ENCODE measurements at places on chromosomes 11 and 22. TPM values are rescaled to one million over a fixed set of nuclear protein-coding genes. Genes with fewer than 3 reads are reported as not detected.

GRCh38 chr11:108906826-108907225, 242.0 kb downstream of the DDX10 start:
- DNase-seq: no peak
- no peaks in the 10 kb centered on the region for H3K4me1 ChIP-seq
- no peak overlapping the region for H3K27ac ChIP-seq
- H3K27me3 ChIP-seq: no peaks in the 10 kb centered on the region
- no peak overlapping the region for H3K4me3 ChIP-seq

GRCh38 chr11:90216611-90217010, 6.2 kb downstream of the CHORDC1 start:
- H3K4me3 ChIP-seq: no peak overlapping the region
- no peak for DNase-seq
- no peak overlapping the region for H3K27ac ChIP-seq
- peaks cover 31% of the 10 kb centered on the region for H3K36me3 ChIP-seq
- no peaks in the 10 kb centered on the region for H3K27me3 ChIP-seq
- peaks cover 19% of the 10 kb centered on the region for H3K4me1 ChIP-seq

DNA sequence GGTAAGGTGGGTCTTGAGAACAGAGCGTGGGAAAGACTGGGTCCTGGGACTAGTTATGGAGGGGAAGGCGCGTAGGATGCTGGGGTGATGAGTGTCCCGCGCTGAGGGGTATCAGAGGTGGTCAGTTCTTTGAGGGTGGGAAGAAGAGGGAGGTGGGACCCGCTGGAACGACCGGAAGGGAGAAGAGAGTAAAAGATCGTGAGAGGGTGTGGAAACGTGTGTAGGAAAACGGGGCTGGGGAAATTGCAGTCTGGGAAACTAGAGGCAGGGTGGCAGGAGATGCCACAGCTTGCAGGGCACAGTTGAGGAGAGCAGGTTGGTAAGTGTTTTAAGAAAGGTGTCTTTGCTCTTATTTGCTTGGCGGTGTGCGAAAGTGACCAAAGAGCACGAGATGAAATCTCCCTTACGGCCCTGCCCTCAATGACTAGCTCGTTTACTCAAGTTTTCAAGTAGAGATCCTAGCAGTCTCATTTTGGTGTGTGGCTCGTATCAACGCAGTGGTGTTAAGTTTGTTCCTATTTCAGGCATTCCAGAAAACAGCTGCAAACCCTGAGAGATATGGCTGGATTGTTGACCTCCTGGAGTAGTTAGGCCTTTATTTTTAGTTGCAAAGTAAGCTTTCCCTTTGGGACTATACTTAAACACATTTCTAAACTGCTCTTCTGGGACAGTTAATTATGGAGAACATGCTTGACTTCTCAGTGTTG, 615 bp downstream of the STT3A start:
- H3K4me1 ChIP-seq: peaks cover 26% of the 10 kb centered on the region
- peak overlapping the region; percentile 98 for H3K27ac ChIP-seq
- H3K36me3 ChIP-seq: peaks cover 24% of the 10 kb centered on the region
- peak overlapping the region; percentile 82 for H3K4me3 ChIP-seq
- no peak for DNase-seq

The SLC22A9 gene
- polyA plus RNA-seq: not detected

The CCDC81 gene
- polyA plus RNA-seq: 0.28 TPM

The APOL6 gene
- polyA plus RNA-seq: 3.9 TPM
